Stimulated activated CD4-positive, alpha-beta T cell treated with anti-CD3 and anti-CD28 coated beads, Interleukin-12 subunit alpha, Interleukin-12 subunit beta, amount 100 ng/mL, for 48 hours (primary cell): ENCODE measurements at places on chromosomes 12 and 14.
A peak's percentile ranks its signal among the peaks of the same experiment; 100 is the strongest.

- no peak for DNase-seq
Observed at GRCh38 chr14:75319021-75319420, 40.4 kb downstream of the FOS start.

DNA sequence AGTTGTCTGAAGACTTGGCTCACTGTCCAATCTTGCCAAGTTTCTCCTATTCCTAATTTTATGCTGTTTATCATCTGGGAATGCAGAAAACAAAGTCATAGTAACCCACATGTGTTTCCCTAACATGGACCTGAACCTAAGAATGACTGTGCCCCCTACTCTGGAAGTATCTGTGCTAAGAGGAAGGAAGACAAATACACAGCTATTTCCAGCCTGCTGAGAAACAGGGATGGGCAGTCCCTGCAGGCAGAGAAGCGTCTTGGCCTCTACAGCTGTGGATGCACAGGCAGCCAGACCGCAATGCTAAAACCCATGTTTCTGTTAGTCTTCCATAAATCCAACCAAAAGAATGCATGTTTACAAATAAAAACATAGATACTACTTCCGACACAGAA lies 56.2 kb downstream of the DUSP16 start:
- no peak for DNase-seq

- no peak for DNase-seq
Observed at GRCh38 chr14:22265319-22266141, 323.5 kb downstream of the DAD1 start.

- DNase-seq = no peak
Observed at GRCh38 chr14:105933238-105933637, 406.9 kb downstream of the TMEM121 start.

GRCh38 chr14:39875028-39875427 lies 442.8 kb upstream of the FBXO33 start:
- no peak for DNase-seq

GRCh38 chr12:65666876-65667275 lies 157.4 kb upstream of the HMGA2 start:
- DNase-seq = no peak

GRCh38 chr12:53051881-53052412 lies 2.1 kb downstream of the TNS2 start:
- DNase-seq = no peak

DNA sequence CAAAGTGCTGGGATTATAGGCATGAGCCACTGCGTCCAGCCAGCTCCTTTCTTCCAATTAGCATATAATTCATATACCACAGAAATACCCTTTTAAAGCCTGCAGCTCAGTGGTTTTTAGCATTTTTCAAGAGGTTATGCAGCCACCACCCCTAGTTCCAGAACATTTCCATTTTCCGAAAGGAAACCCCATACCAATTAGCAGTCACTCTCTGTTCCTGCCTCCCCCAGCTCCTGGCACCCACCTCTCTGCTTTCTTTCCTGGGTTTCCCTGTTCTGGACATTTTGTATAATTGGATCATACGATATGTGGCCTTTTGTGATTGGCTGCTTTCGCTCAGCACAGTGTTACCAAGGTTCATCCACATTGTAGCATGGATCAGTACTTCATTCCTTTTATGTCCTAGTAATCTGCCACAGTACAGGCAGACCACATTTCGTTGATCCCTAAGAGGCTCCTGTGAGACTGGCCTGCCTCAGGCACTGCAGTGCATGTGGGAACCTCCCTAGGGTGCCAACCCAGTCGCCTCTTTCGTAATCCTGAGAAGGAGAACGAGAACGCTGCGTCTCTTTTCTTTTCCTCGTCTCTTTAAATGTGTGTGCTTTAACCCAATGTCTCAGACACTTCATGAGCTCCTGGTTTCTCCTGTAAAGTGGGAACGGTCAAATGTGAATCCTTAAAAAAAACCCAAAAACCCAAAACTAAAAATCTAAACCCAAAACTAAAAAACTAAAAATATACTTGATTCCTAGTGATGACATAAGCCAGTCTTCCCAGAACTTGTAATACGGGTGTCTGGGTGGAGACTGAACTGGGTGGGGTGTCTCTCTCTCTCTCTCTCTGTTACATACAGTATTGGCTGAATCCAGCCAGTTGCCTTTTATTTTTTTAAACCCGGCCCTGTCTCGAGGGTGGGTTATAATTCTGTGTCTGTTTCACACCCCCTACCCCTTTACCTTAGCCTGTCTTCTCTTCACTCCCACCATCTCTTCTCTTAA lies 14.7 kb downstream of the AACS start:
- DNase-seq = no peak

DNA sequence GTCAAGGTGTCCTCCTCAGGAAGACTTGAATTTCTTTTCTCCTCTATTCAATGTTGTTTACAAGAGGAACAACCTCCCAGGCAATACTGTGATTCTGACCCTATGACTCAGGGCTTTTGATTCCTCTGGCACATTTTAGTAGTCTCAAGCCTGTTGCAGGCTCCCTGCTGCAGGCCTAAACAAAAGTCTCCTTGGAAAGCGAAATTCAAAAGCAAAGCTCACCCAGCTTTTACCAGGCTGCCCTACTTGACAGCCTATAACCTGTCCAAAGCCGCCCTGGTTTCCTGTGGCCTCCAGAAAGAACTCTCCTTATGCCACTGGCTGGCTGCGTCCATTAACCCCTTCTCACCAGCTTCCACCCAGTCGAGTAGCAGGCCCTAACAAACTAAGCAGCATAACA lies 11.6 kb downstream of the FGD6 start:
- no peak for DNase-seq

DNA sequence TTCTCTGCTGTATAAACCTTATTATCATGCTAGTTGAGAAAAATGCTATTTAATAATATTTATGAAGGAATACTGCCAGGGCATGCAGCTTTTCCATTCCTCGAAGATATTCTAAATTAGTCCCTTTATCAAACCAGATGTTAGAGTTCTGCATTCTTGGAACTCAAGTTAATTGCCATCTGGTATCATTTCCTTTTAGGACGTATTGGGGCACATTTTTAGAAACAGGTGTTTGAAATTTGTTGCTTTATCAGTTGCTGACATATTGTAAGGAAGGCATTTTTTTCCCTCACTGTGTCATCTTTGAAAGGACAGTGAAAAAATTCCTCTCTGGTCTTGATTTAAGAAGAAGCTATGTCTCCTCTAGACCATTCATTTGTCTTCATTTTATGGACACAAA lies 471.2 kb upstream of the PRICKLE1 start:
- DNase-seq = no peak

DNA sequence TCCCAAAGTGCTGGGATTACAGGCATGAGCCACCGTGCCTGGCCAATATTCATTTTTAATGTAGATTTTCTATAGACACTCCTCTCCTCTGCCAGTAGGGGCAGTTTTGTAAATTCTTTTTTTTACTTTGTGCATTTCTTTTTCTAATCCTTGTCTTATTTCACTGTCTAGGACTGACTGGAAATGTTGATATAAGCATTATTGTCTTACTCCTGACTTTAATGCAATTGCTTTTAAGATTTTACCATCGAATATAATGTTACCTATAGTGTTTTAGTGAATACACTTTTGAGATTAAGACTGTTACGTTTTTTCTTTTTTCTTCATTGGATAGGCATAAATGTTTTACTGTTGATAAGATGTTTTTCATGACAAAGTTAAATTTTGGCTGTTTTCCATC lies 35.4 kb upstream of the EMP1 start:
- no peak for DNase-seq

DNA sequence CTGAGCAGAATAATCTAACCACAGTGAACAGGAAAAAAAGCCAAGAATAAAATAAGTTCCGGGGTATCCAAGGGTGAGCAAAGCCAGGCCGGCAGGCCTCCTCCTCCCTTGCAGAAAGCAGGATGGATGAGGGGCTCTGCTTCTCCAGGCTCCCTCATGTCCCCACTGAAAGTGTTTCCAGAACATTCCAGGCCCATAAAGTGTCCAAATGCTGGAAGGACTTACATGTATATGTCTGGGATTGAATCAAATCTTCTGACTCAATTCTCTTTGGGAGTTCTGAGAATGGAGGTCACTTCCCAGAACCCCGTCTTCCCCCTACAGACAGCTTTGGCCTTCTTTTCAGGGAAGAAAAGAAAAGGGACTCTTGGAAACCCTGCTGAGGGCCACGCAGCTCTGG lies 25.0 kb upstream of the BDKRB1 start:
- DNase-seq = no peak

- DNase-seq = no peak
Observed at GRCh38 chr14:64807551-64807950, 72.2 kb downstream of the SPTB start.

DNA sequence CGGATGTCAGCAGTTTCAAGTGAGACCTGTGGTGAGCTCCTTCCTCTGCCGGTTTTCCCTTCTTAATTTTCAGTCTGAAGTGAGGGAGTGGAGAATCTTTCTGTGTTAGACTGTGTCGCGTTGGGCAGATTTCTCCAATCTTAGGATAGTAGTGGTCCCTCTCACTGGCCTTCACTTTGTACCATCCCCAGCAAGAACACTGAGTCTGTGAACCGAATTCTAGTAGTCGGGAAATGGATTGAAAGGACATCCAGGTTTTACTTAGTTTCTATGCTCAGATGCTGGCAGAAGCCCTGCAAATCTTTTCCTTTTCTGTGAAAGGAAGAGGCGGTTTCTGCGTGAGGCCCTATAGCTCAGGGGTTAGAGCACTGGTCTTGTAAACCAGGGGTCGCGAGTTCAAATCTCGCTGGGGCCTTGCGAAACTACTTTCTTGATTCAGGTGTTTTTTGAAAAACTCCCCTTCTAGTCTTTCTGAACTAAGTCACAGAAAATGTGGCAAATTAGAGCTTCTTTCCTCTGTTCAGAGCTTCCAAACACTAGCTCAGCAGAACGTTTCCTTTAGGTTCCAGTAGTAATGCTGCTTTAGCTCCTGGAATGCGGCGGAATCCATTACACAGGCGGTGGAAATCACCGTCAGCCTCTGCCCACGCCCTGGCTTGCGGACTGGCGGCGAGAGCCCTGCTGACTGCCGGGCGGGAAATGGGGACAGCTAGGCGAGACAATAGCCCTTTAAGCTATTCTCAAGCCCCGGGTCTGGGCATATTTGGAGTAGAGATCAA lies 2.8 kb upstream of the RNASE4 start:
- DNase-seq = peak; percentile 72

DNA sequence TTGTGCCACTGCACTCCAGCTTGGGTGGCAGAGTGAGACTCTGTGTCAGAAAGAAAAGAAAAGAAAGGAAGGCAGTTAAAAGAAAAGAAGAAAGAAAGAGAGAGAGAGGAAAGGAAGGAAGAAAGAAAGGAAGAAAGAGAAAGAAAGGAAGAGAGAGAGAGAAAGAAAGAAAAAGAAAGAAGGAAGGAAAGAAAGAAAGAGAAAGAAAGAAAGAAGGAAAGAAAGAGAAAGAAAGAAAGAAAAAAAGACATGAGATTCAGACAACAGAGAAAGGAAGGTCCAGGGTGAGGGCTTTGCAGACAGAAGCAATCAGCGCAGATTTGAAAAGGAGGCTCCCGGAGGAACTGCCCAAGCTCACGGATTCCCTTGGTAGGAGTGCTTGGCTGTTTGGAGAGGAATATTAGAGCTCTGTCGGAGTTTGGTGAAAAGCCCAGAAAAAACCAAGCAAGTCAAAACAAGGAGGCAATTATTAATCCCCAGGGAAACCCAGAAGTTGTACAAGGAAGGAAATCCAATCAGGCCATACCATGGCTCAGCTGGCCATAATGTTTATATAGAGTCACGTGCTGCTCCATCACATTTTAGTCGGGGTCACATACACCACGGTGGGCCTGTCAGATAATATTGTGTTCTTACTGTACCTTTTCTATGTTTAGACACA lies 11.6 kb upstream of the CCDC85C start:
- DNase-seq = no peak

GRCh38 chr14:103317251-103317650 lies 16.8 kb upstream of the EIF5 start:
- no peak for DNase-seq

- no peak for DNase-seq
Observed at GRCh38 chr12:113655919-113656318, 184.2 kb upstream of the LHX5 start.

DNA sequence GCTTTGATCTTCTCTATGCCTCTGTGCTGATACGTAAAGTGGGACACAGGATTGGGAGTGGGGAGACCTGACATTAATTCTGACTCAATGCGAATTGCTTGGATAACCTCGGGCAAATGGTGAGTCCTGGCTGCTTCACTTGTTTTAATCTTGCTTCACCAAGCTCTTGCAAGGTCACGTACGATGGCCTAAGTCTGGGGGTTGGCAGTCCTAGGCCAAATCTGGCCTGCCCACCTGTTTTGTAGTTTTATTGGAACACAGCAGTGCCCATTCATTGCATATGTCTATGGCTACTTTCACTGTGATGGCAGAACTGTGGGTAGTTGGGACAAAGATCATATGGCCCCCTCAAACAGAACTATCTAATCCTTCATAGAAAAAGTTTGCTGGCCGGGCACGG lies 13.4 kb downstream of the CLSTN3 start:
- DNase-seq = no peak

- DNase-seq = no peak
Observed at GRCh38 chr12:47986832-47987231, 17.4 kb downstream of the COL2A1 start.

DNA sequence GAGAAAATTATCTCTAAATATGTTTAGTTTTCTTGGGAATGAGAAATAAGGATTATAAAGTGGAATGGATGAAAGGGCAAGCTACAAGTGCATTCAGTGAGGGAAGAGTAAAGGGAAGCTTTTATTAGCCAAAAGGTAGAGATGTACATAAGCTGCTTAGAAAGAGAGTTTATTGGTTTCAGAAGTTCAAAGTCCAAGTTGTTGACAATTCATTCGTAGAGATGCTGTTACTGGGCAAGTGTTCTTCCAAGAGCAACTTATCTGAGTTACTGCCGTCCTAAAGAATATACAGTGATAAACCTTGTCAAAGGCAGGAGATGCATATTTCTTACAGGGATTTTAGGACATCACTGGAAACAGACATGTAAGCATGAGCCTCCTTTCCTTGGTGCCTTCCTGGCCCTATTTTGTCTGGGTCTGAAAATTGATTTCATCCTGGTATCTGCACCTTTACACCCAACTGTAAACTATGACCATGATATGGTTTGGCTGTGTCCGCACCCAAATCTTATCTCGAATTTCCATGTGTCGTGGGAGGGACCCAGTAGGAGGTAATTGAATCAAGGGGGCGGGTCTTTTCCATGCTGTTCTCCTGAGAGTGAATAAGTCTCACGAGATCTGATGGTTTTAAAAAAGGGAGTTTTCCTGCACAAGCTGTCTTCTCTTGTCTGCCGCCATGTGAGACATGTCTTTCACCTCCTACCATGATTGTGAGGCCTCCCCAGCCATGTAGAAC lies 46.8 kb downstream of the TRMT5 start:
- no peak for DNase-seq

DNA sequence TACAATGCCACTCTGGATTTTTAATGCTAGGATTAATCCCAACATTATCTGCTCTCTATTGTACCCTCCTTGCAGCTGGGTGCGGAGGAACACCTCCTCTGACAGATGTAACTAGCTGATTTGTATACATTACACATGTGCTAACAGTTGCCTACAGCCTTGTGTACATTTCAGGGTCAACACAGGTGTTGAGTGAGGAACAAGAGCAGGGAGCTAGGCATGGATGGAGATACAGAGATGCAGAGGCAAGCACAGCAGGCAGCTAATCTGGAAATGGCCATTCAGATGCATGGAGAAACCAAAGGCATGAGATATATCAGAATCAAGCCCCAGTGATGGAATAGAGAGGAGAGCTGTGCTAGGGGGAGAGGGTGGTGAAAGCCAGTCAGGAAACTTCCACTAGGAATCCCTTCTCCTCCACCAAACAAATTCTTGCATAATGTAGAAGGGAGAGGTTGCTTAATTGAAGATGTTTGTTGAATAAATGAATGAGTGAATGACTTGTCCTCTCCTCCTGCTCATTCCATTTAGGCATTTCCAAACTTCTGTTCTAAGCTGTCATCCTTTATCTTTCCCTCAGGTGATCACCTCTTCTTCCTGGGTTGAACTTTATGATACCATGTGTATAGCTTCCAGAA lies 313.2 kb downstream of the ATP23 start:
- no peak for DNase-seq
